ENCODE measurements at places on chromosomes 12 and 14.
A peak's percentile ranks its signal among the peaks of the same experiment; 100 is the strongest.

DNA sequence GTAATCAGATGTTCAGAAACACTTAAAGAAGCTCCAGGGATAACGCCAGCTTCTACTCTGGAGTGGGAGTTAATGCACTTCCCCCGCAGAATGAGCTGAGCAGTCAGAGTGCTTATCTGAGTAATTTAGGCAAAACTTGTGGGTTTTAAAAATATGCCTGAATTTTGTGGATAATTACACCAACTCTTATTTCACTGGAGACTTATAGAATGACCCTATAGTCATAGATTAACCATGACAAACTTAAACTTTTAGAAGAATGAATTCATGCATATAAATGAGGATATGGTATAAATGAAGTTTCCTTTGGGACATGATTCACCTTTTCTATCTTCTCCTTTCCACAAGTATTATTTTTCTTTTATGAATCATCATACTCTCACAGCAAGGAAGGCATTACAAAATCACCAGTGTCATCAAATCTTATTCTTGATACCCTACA is 241.1 kb upstream of the FBXO33 start:
- no peak for DNase-seq

- peak; percentile 83 for DNase-seq
Observed at GRCh38 chr12:118145113-118145797, 9.3 kb downstream of the PEBP1 start.

DNA sequence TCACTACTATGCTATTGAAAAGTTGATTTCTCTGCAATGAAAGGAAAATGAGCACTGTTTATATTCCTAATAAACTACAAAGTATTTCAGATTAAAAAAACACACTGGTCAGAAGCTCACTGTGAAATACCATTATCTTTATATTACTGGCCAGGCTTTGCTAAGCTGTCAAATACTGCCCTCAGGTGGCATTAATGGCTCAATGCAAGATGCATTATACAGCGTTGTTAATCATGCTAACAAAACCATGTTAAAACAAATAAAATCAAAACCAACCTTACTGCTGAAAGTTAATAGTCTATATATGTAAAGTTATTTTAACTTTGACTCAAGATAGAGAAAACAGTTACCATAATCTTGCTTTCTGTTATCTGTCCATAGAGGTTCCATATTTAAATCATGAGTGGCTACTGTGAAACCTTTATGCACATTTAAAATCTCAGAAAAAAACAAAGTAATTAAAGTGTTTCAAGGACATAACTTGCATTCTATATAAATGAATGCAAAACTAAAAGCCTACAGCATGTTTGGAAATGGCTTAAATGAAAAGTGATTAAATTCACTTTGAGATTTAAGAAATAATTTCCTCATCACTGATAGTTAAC is 121.7 kb downstream of the RALGAPA1 start:
- peak; percentile 72 for DNase-seq

- no peak for DNase-seq
Observed at GRCh38 chr14:57378661-57379060, 11.7 kb upstream of the NAA30 start.

GRCh38 chr12:121590476-121591143 is 9.8 kb upstream of the KDM2B start:
- peak; percentile 89 for DNase-seq

DNA sequence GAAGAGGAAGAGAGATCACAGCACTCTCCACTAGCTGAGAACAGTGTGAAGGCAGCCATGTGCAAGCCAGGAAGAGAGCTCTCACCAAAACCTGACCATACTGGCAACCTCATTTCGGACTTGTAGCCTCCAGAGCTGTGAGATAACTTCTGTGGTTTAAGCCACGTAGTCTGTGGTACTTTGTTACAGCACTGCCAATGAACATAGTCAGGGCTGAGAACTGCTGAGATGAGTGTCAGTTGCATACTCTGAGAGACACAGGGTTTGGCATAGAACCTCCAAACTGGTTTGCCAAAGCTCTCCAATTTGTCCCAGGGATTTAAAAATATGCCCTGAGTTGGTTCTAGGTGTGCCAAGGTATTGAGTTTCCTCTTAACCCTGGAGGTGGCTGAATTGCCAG is 218.6 kb downstream of the ATP23 start:
- DNase-seq: no peak

DNA sequence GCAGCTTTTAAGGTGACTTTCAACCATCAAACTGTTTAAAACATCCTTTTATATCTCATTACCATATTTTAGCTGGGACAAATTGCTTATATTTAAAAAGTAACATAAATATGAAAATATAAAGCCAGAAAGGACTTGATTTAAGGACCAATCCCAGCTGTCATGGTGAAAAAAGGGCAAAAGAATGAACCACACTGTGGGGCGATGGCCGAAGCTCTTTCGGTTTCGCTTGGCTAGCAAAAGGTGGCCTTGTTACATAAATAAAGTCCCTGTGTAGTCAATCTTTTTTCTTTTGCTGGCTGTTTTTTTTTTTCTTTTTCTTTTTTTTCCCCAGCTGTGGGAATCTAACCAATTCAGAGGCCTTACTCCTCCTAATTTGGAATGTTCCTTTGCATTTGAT is 50.9 kb downstream of the FBXO33 start:
- peak; percentile 3 for DNase-seq

DNA sequence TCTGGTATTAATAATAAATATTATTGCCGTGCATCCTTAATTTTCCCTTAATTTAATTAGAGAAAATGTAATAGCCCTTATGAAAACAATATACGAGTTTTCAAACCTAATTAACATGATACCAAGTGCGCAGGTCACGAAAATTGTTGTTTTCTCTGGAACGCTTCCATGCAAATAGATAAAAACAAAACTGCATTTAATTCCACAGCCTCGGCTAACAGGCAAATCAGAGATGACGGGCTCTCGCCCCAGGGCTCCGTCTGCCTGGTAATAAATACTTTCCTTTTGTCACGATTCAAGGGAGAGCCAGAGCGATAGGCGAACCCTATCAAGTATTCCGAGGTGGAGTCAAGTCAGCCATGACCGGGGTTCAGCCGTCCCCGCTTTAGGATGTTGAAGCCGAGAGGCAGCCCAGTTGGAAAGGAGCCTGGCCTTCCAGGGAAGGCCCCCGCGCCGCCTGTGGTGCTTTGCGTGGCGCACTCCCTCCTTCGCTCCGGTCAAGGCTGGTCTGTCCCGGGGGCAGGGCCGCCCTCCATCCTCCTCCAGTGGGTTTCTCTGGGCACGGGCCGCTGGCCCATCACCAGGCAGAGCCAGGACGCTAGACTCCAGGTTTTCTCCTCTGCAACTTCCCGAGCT is 137.8 kb upstream of the GSC start:
- DNase-seq: no peak

- DNase-seq: no peak
Observed at GRCh38 chr14:88032373-88032772, 27.4 kb downstream of the GPR65 start.

DNA sequence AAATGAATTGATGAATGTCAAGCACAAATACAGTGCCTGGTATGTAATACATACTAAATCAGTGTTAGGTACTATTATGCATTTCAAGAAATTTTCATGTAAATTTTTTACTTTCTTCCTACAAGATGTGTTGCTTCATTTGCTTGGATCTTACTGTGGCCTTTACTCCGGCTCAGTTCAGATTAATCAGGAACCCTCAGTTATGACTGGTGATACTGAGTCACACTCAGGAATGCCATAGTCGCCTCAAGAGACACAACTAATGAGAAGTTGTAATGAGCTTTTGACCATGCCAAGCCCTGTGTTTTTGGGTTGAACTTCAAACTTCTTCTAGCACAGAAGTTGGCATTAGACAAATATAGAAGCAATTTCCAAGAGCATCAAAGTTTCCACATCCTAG is 96.0 kb downstream of the TGFB3 start:
- no peak for DNase-seq

- DNase-seq: no peak
Observed at GRCh38 chr12:98188650-98189077, 326.7 kb upstream of the TMPO start.

GRCh38 chr14:103606963-103607668 is 21.9 kb upstream of the KLC1 start:
- DNase-seq: peak; percentile 90
